ENCODE measurements at places on chromosomes 7 and 10.

DNA sequence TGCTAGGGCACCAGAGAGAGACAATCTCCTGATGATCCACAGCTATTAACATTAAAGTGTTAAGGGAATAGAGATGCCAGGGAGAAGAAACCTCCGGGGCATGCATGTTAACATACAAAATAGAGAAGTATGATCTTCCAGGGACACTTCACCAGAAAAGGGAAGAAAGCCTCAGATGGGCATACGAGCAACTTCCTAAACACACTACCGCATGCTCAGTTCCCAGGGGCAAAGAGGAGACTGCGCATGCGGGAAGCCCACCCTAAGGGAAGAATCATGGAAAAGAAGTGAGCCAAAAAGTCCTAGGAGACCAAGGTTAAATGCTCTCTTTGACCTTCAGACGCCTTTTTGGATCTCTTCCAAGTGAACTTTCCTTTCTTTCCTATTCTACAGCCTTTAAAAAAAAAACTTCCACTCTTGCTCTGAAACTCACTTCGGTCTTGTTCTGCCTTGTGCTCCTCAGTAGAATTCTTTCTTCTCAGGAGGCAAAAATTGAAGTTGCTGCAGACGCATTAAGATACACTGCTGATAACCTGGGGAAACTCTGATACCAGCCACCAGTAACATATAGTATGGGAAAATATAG lies 1211.3 kb downstream of the REEP3 start:
- DNase-seq = no peak

GRCh38 chr7:78434281-78434680 lies 635.7 kb downstream of the PHTF2 start:
- no peak for DNase-seq

DNA sequence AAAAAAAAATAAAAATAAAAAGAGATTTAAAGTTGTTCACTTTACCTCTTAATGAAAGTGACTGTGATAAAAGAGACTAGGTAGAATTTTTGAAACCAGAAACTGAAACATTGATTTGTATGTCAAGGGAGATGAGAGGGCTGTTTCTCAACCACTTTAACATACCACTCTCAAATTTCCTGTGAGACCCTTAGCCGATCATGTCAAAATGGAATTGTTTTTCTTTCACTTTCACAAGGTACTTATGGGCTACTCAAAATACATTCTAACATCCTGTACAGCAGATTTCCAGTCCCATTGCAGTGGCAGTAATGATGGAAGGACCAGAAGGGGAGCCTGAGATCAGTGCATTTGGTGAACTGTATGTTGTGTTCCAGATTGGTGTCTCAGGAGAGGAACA lies 261.2 kb downstream of the PPP1R3A start:
- no peak for DNase-seq

DNA sequence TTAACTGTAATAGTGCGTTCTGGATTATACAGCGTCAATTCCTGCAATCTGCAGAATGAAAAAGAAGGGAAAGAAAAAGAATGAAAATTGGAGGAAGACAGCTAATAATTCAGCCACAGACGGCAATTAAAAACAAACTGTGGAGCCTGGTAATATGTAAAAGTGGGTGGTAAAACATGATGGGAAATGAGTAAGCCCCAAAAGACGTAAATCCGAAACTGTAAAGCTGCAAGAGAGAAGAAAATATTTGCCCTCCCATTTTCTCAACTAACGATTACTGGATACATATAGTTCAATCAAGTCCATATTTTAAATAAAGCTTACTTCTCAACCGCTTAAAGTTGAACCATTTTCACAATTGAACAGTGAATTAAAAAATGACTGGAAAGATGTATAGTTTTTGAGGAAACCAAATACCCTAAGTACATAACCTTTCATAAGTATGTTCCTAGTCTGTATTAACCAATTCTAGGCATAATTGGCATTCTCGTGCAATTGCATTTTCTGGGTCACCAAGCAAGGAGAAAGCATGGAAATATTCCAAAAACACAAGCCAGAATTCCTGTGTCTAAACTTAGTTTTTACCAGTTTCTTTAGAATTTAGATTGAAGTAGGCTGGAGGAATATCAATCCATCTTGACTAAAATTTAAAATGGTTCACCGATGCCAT lies 44.8 kb downstream of the MALSU1 start:
- no peak for DNase-seq

- DNase-seq = no peak
Measured at GRCh38 chr10:58479045-58479444, 33.6 kb upstream of the BICC1 start.

DNA sequence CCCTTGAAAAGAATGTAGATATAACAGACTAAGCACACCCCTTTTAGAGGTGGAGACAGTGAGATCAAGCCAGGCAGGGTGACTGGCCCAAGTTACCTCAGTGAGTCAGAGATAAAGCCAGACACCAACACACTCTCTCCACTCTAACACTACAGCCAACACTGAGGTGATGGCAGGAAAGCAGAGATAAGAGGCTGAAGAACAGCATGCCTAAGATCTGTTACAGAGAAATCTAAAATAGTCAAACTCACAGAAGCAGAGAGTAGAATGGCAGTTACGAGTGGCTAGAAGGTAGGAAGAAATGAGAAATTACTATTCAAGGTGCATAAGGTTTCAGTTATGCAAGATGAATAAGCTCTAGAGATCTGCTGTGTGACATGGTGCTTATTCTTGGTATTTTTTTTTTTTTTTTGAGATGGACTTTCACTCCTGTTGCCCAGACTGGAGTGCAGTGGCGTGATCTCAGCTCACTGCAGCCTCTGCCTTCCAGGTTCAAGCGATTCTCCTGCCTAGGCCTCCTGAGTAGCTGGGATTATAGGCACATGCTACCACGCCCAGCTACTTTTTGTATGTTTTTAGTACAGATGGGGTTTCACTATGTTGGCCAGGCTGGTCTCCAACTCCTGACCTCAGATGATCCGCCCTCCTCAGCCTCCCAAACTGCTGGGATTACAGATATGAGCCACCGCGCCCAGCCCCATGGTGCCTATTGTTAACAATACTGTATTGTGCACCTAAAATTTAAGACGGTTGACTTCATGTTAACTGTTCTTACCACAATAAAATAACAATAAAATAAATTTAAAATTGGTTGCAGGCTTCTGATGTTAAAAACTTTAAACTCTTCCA lies 28.7 kb downstream of the ICA1 start:
- no peak for DNase-seq

DNA sequence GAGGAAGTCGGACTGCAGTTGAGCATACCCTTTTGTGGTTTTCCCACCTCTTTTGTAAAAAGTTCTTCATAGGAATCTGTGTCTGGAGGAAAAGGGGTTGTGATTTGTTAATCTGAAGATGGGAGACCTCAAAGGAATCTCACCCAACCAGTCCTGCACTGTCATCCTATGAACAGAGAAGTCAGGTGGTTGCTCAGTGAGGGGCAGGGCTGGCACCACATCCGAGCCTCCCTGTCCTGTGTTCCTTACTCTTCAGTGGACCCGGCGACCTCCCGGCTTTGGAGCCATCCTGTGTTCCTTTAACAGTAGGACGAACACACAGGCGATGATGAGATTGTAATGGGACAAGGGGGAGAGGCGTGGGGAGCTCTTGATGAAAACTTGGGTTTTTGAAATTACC lies 2.8 kb upstream of the MGMT start:
- DNase-seq = no peak

DNA sequence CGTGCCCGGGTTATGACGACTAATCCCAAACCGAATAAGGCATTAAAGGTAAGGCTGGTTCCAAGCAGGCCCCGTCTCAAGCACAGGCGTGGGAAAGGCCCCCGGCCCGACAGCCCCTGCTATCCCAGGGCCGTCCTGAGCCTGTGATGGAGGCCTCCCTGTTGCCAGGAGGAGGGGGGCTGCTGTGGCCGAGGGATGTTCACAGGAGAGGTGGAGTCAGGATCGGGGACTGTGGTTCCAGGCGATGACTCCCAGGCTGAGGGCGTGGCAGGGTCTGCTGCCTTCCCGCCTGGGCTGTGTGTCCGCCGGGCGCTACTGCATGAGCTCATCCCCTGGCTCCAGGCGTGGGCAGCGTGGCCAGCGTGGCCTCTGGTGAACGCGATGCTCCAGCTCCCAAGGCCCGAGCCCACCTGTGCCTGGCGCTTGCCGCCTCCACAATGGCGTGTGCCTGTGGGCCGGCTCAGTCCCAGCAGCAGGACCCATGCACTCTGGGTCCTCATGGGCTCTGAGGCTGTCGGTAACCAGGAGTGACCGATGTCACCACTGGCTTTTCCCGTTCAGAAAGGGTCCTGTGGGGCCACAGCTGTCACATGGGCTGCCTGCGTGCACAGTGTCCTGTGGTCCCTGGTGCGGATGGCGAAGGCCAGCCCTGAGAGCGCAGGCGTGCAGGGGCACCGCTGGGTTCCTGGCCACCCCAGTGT lies 8.8 kb downstream of the MAFK start:
- no peak for DNase-seq

DNA sequence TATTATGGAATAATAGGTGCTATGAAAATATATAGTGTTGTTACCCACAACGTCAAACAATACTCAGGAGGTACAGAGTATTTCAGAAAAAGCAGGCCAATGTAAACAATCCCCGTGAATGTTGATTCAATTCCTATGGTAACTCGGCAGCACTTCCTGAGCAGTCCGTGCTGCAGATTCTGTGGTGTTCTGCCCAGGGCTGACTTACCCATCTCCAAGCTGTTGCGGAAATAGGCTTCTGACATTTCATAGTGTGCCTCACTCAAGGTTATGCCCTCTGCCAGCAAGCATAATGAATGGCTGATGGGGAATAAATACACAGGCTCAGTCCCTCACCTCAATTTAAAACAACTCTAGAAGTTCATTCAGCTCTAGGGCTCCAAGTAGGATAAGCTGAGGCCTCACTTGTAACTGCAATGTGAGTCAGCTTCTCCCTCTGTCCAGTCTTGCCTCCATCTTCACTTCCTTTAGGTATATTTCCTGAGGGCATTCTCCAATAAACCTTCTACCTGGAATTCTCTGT lies 177.6 kb downstream of the GNAI1 start:
- DNase-seq = no peak

DNA sequence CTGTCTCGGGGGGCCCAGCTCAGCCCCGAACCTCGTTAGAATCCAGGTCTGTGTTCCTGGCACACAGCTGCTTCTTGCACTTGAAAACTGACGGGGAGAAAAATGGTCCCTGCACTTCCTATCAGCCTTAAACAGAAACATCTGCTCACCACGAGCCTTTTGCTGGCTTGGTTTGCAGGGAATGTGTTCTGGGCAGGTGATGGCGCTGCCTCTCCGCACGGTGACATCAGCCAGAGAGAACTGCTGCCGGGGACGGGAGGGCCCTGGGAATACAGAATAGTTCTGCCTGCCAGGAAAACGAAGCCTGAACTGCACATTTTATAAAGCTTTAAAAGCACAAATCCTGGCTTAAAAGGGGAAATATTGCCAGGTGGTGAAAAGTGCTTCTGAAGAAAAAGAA lies 622.5 kb downstream of the TYW1 start:
- no peak for DNase-seq

DNA sequence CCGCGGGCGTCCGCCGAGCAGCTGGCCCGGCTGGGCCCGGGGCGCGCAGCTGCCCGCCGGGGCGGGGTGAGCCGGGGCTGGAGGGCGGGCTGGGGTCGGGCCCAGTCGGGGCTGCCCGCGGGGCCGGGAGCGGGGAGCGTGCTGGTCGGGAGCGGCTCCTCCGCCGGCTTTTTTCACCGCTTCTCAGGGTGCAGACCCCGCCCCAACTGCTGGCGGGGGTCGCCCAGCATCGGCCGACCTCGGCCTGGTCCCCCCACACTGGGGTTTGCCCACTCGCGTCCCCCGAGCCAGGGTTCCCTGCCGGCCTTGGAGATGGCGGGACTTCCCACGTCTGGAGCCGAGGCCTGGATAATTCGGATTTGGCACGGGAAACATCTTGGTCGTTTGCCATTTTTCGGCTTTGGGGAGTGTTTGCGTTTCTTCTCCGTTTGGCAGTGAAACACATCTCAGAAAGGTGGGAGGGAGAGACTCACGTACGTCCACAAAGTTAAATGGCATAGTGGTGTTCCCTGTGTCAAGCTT lies 432 bp downstream of the TMEM248 start:
- no peak for DNase-seq

- no peak for DNase-seq
Measured at GRCh38 chr7:24463474-24463873, 109.8 kb upstream of the PALS2 start.

- no peak for DNase-seq
Measured at GRCh38 chr10:13877154-13877909, 290.6 kb downstream of the PRPF18 start.

- DNase-seq = no peak
Measured at GRCh38 chr7:8134089-8134733, 127.8 kb downstream of the ICA1 start.

DNA sequence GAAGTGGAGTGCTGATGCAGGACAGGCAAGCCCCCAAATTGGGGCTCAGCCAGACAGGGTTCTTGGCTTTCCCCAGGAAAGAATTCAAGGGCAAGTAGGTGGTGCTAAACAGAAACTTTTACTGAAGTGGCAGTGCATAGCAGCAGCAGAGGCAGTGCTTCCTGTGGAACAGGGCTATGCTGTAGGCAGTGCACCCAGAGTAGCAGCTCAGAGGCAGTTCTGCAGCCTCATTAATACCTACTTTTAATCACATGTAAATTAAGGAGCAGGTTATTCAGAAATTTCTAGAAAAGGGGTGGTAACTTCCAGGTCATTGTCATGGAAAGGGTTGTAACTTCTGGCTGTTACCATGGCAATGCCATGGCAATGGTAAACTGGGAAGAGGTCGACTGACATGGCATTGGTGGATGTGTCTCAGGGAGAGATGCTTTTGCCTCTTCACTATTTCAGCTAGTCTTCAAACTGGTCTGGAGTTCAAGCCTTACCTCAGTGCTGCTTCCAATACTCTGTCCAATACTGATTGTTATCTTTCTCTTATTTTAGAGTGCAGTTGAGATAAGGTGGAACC lies 29.2 kb downstream of the PRSS58 start:
- no peak for DNase-seq

GRCh38 chr10:34206935-34207268 lies 608.2 kb downstream of the PARD3 start:
- no peak for DNase-seq

DNA sequence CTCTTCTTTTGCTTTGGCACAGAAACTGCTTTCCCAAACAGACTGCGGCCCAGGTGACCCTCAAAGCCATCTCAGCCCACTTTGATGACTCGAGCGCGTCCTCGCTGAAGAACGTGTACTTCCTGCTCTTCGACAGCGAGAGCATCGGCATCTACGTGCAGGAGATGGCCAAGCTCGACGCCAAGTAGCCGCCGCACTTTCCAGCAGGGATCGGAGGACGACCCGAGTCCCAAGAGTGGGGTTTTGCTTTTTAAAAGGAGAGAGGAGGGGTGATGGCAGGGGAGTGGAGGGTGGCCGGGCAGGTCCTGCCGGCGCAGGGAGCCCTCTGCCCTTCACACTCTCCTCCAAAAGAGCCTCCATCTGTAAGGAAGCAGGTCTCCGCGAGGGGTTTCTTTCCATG lies 21.1 kb downstream of the AIFM2 start:
- no peak for DNase-seq

GRCh38 chr7:42236266-42236975 lies 588 bp downstream of the GLI3 start:
- no peak for DNase-seq

All from stimulated activated CD4-positive, alpha-beta T cell treated with anti-CD3 and anti-CD28 coated beads, TNF-alpha, amount 100 ng/mL, for 24 hours (primary cell).